Activated gamma-delta T cell treated with anti-CD3 and anti-CD28 coated beads, Interleukin-2, amount 50 U/mL, for 16 hours (primary cell): ENCODE measurements at places on chromosomes 7 and 10.

DNA sequence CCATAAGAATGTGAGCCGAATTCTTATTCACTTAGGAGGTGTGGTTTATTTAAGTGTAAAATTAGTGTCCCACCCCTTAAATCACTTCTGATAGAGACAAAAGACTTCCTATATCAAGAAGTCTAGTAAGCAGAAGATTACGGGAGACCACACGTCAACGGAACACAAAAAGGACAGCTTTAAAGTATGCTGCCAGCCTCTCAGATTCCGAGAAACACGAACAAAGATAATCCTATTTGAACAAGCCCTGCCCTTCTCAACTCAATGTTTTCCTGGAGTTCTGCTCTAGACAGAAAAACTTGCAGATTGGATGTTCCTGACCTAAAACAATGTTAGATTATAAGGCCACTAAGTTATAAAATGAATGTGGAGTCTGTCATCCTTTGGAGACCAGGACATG, 4.9 kb upstream of the MCU start:
- no peak for DNase-seq

GRCh38 chr7:155251831-155252230, 45.8 kb upstream of the INSIG1 start:
- no peak for DNase-seq

- no peak for DNase-seq
These were observed 84.2 kb downstream of the STRA8 start for GRCh38 chr7:135317676-135318325.

- no peak for DNase-seq
These were observed 92.6 kb upstream of the RNF32 start for GRCh38 chr7:156547884-156548561.

- no peak for DNase-seq
These were observed 171.7 kb downstream of the KIF20B start for GRCh38 chr10:89873055-89873454.

- DNase-seq: no peak
These were observed 41.7 kb downstream of the HYCC1 start for GRCh38 chr7:22972207-22972606.

GRCh38 chr7:68425377-68425776, 1172.9 kb upstream of the AUTS2 start:
- DNase-seq: no peak
